ENCODE measurements at places on chromosomes 1 and 21.

GRCh38 chr21:17051054-17051453 lies 461.8 kb upstream of the CXADR start:
- no peaks in the 10 kb centered on the region for H3K27me3 ChIP-seq
- H3K4me3 ChIP-seq = no peak overlapping the region
- DNase-seq = no peak
- no peaks in the 10 kb centered on the region for H3K4me1 ChIP-seq

- no peaks in the 10 kb centered on the region for H3K36me3 ChIP-seq
- no peaks in the 10 kb centered on the region for H3K4me1 ChIP-seq
- DNase-seq = no peak
- no peaks in the 10 kb centered on the region for H3K27me3 ChIP-seq
- no peak overlapping the region for H3K27ac ChIP-seq
These were observed 93.0 kb upstream of the TENT5C start for GRCh38 chr1:117512728-117513321.

DNA sequence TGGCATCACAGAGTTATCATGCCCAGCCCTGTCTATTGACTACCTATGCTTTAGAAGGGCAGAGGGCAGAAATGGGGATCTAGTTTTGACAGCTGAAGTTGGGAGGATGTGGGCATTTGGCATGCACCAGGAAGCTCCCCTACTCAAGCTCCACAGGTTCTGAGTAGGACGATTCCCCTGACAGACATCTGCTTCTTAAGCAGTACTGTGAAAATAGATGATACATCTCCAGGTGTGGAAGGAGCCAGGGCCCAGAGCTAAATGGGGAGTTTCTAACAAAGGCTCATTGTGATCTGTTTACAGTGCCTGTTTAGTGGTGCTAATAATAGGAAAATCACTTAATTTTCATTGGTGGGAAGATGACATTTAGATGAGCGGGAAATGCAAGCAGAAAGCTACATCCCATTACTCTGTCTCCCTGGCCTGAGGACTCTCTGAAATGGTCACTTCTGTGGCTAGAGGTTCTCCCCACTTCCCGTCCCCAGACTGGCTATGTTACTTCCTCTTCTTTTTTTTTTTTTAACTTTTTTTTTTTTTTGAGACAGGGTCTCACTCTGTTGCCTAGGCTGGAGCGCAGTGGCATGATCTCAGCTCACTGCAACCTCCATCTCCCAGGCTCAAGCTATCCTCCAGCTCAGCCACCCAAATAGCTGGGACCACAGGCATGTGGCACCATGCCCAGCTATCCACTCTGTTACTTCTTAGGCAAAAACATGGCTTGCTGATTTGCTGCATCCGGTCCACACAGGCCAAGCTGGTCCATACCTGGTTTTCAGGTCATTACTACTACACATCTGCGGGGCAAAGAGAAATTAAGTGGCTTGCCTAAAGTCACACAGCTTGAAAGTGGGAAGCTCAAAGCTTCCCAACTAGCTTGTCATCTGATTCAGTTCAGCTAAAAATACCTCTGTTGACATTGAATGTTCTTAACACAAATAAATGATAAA lies 23.2 kb upstream of the CNIH3 start:
- H3K4me3 ChIP-seq = no peak overlapping the region
- no peaks in the 10 kb centered on the region for H3K36me3 ChIP-seq
- H3K4me1 ChIP-seq = no peaks in the 10 kb centered on the region
- DNase-seq = no peak
- H3K27me3 ChIP-seq = no peaks in the 10 kb centered on the region

DNA sequence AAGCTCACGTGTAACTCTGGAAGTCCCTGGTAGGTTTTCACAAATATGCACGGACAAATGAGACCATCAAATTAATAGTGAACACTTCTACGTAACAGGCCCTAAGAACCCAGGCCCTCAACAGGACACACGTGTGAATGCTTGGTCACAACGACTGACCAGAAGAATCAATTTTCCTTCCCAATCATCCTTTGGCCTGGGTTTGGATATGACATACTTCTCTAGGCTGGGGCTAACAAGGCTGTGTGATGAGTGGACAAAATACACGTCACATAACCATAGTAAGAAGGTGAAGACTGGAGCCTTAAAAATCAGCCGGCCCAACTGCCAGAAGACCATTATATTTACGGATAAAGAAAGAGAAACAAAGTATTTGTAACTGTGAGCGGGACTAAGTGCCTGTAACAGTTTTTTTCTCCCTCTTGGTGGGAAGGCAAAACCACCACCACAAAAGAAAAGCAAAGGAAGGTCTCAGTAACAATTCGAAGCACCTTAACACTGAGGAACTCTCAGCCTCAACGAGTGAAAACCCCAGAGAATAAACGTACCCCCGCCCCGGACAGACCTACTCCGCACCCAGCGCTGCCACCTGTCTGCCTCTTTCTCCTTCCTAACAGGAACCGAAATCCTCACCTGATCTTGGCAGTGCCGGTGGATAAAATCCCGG lies 450 bp downstream of the SDE2 start:
- H3K4me1 ChIP-seq = peaks cover 60% of the 10 kb centered on the region
- peak overlapping the region; percentile 88 for H3K4me3 ChIP-seq
- peak overlapping the region; percentile 89 for H3K27ac ChIP-seq
- H3K27me3 ChIP-seq = no peaks in the 10 kb centered on the region
- peaks cover 22% of the 10 kb centered on the region for H3K36me3 ChIP-seq
- DNase-seq = no peak

GRCh38 chr1:6273380-6273891 lies 12.5 kb upstream of the GPR153 start:
- no peaks in the 10 kb centered on the region for H3K4me1 ChIP-seq
- H3K27ac ChIP-seq = no peak overlapping the region
- H3K27me3 ChIP-seq = no peaks in the 10 kb centered on the region
- no peak overlapping the region for H3K4me3 ChIP-seq
- no peak for DNase-seq
- H3K36me3 ChIP-seq = no peaks in the 10 kb centered on the region

DNA sequence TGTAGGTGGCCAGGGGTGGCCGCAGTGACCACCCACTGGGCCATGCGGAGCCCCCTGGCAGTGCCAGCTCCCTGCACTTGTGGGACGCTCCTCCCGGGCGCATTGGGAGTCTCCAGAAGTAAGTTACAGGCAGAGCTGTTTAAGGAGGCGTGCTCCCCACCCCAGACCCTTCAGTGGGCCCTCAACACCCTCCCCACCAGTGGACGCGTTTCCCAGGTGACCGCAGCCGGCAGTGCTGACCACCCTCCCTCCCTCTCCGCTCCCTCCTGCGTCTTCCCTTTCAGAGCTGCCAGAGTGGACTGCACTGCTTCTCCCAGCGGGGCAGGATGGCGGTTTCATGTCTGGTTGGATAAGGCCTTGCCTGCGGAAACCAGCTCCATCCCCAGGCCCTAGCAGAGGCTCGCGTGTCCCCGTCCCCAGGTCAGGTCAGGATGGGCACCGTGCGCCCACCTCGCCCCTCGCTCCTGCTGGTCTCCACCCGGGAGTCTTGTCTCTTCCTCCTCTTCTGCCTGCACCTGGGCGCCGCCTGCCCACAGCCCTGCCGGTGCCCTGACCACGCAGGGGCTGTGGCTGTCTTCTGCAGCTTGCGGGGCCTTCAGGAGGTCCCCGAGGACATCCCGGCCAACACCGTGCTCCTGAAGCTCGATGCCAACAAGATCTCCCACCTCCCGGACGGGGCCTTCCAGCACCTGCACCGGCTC lies 1.1 kb downstream of the LRRC3 start:
- no peak overlapping the region for H3K27ac ChIP-seq
- H3K4me1 ChIP-seq = no peaks in the 10 kb centered on the region
- H3K27me3 ChIP-seq = no peaks in the 10 kb centered on the region
- no peaks in the 10 kb centered on the region for H3K36me3 ChIP-seq
- DNase-seq = no peak

Data from T-cell (primary cell).